LHCN-M2 (cell line): ENCODE measurements at places on chromosomes 7 and 10.

DNA sequence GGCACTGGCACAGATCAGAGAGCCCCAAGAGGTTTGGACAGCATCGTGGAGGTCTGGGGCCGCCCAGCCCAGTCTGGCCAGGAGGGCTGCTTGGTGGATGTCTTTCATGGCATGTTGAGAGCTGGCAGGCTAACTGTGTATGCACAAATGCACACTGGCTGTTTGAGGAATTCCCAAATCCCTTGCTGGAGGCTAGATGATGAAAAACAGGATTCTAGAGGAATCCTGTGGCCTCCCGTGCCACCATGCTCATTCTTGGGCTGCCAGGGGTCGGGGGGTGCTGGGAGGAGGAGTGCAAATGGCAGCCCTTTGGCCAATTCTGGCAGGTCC is 26.5 kb downstream of the LEP start:
- DNase-seq: no peak

DNA sequence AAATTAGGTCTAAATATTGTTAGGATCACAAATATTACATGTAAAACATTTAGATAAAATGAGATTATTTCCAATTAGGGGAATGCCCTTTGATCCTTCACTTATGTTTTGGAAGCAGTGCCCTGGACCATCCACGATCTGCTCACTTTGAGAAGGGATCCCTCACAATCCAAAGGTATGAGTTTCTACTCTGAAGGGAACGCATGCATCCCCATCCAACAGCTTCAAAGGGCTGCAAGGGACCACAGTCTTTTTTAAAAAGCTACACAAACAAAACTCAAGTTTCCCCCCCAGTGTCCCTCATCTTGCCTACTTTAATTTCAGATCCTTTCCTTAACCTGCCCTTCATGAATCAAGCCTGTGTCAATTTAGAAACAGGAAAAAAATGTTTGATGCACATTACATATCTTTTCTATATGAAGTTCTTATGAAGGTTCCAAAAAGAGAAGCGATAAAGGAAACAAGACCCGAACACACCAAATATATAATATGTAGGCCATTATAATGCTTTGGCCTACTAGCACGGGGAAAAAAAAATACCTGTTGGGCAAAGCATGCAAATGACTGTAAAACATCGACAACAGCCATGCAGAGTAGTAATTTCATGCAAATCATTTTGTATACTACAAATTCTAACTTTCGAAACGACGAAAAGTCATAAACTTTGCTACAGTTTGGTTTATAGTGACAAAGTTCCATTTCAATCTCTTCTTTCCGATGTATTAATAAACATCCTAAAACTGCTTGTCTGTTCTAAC is 2.0 kb downstream of the EIF3A start:
- DNase-seq: no peak

GRCh38 chr10:30587522-30588031 is 42.0 kb downstream of the LYZL2 start:
- DNase-seq: no peak

DNA sequence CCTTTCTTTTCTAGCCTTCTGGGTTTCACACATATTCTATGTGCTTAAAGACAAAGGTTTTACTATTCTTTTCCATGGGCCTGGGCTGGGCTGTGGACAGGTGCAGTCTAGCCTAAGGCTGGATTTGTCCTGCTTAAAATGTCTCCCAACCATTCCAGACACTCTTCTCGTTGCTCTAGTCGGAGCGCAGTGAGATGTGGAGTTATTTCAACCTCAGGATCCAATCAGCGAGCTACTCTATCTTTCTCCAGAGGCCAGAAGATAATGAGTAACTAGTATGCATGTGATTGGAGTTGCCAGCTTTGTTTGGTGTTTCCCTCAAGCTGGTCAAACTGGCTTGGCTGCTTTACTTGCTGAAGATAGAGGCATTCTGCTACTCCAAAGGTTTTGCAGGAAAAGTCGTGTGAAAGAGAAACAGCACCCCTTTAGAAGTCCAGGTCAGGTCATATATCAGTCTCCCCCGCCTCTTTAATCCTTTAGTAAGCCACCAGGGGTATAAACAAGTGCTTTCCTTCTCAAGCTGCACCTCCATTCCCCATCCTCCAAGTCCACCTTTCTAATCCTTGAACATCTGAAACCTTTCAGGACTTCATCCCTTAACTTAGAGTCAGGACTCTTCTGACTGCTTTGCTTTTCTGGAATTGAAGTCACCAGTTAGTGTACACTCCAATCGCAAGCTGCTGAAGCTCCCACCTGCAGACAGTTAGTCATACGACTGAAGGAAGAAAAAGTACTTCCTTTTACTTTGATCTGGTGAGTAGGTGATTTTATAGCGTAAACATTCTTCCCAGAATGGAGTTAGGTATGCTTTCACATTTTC is 78.8 kb downstream of the DNMBP start:
- no peak for DNase-seq

GRCh38 chr7:50798126-50798525 is 15.4 kb upstream of the GRB10 start:
- DNase-seq: no peak

DNA sequence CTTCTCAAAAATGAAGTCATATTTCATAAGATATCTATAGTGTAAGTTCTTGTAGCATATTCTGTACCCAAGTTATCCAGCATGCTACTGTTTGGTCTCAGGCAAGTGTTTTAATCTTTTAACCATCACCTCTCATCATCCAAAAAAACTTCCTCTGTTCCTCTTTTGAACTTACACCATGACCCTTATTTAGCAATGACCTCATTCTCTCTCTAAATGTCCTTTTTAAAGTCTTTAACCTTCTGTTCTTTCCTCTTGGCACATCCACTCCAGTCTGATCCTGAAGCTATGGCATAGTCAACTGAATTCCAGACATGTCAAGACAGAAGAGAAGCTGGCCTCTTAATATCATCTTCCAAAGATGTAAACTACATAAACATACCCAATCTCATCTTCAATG is 26.2 kb downstream of the PPP3CB start:
- no peak for DNase-seq

DNA sequence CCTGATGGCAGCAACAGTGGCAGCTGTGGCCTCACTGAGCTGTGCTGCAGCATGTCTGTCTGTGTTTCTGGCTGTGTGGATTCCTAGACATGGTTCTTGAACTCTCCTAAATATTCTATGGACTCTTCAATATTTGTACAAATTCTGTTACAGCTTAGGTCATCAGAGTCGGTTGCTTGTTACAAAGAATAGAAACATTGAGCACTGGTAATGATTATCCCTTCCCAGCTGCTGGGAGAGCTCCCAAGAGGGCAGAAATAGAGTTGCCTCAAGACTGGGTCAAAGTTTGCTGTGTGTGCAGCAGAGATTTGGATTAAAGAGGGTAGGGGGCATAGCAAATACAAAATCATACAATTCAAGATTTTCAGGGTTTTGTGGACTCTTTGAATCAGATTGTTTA is 337.1 kb upstream of the AKR1E2 start:
- DNase-seq: peak; percentile 7
